HEK293T (cell line): ENCODE measurements at places on chromosomes 16 and 17.
A peak's percentile ranks its signal among the peaks of the same experiment; 100 is the strongest.

DNA sequence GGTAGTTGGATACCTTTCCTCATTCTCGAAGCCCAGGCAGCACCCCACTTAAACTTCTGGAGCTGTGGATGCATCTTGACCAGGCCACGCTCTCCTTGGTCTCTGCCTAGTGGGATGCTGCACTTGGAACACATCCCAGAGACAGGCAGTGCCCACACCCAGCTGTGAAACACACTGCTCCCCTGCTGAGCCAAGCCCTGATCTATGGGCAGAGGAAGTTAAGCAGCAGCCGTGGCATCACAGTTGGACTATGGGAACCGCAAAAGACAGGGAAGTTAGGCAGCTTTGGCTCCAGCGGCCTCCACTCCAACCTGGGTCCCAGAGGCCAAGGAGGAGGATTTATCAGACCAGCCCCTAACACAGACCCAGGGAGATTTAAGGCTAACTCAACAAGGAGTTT is 284.8 kb upstream of the CCL2 start:
- DNase-seq, result no peak

- no peak for DNase-seq
These were observed 73.1 kb upstream of the AXIN2 start for GRCh38 chr17:65634533-65634932.

DNA sequence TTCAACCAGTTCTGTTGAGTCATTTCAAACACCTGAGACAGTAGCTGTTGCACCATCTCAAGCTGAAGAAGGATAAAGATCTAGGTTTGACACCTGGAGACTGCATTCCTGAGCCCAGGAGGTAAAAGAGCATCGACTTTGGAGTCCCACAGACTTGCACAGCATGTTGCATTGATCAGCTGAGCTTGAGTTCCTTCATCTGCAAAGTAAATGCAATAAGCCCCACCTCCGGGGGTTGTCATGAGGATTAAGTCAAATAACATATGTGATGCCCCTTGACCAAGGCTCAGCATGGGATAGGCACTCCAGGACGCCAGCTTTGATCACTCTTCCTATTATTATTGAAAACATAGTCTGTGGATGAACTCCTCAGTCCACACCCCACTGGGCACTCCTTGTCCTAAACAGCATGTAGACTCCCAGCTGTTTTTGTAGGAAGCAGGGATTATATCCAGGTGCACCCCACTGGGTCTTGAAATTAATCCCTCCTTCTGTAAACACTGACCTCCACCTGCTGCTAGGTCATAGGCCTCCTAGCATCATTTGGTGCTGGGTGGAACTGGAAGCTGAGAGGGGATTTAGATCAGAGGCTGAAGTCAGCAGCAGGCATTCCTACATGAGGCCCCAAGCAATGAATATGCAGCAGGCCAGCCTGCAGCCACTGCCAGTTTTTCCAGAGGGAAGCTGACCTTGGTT is 259.0 kb downstream of the HS3ST4 start:
- no peak for DNase-seq

GRCh38 chr17:59800530-59800942 is 92.2 kb downstream of the TUBD1 start:
- no peak for DNase-seq

GRCh38 chr16:65961476-65962143 is 404.9 kb upstream of the CDH5 start:
- DNase-seq, result no peak

DNA sequence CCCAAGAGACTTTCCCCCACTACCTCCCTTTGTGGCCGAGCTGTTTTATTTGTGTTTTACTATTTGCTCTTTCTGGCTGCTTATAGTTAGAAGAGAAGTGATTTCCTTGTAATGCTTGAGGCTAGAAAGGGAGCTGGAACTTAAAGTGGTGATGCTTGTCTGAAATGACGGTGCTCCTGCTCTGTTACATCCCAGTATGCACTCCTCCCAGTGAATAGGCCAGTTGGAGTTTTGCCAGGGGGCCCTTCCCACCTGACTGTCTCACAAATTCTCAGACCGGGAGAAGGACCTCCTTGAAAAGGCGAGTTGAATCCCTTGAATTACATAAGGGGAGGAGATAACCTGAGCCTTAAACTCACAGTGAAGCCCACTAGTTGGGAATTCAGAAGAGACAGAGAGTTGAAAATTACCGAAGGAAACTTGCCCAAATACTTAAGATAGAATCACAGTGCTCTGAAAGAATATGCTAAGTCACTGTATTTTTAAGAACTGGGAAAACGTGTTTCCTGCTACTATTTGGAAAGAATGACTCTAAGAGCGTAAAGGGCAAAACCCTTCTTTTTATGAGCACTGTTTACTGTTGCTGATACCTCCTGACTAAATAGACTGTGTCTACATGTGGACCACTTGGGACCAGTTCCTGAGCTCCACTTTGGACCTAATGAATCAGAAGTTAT is 84.7 kb upstream of the CLEC3A start:
- no peak for DNase-seq

DNA sequence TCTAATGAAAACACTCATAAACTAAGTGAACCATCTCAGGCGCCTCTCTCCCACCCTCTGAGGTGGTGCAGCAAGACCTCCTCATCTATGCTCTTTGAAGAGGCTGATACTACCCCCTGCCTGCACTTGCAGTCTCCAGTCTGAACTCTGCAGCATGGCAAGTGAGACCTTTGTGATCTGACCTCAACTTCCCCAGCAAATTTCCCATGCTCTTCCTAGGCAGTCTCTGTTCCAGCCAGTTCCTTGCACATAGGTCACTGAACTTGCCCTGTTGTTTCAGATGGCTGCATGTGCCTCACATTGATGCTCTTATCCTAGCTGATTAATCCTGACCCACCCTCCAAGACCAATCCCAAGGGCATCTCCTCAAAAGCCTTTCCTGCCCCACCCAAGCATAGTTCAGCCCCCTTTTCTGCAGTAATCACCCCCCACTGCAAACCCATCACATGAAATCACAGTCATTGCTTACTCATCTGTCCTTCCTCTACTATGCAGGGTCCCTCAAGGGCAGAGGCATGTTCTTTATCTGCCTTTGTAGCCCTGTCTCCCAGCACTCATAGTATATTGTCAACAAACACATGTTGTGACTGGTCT is 42.0 kb downstream of the TBX21 start:
- no peak for DNase-seq

GRCh38 chr17:54864636-54865356 is 35.9 kb upstream of the TOM1L1 start:
- DNase-seq, result no peak

- DNase-seq, result no peak
These were observed 195.2 kb upstream of the CHMP6 start for GRCh38 chr17:80796430-80796861.

GRCh38 chr17:34990921-34991365 is 10.6 kb downstream of the LIG3 start:
- DNase-seq, result no peak

DNA sequence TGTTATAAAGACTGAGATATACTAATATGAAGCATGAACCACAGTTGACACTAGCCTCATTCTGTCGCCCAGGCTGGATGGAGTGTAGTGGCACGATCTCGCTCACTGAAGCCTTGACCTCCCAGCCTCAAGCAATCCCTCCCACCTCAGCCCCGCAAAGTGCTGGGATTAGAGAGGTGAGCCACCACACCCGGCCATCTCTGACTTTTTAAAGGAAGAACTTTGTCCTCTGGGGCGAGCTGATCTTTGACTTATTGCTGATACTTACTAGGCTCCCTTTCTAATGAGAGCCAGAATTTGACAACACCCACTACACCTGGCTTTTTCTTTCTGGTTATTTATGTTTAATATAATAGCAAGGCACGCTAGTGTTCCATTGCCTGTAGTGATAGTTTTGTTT is 57.2 kb downstream of the CLEC16A start:
- DNase-seq, result no peak

DNA sequence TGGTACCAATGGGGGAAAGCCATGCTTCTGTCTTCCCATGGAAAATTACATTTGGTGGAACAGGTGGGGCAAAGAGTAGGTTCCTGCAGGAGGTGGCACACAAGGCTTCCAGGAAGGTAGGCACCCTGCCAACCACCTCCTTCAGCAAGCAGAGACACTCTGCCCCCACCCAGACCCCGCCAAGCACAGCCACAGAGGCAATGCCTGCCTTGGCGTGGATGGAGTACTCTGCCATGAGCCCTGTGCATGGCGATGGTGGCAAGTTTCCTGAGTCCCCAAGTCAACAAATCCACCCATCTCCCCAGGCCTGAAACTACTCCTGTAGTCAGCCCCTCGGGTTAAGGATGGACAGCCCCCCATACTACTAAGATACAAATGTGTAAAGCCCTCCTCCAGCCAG is 119.2 kb upstream of the GNAO1 start:
- DNase-seq, result no peak

- DNase-seq, result no peak
These were observed 668 bp downstream of the JUP start for GRCh38 chr17:41785859-41786226.

DNA sequence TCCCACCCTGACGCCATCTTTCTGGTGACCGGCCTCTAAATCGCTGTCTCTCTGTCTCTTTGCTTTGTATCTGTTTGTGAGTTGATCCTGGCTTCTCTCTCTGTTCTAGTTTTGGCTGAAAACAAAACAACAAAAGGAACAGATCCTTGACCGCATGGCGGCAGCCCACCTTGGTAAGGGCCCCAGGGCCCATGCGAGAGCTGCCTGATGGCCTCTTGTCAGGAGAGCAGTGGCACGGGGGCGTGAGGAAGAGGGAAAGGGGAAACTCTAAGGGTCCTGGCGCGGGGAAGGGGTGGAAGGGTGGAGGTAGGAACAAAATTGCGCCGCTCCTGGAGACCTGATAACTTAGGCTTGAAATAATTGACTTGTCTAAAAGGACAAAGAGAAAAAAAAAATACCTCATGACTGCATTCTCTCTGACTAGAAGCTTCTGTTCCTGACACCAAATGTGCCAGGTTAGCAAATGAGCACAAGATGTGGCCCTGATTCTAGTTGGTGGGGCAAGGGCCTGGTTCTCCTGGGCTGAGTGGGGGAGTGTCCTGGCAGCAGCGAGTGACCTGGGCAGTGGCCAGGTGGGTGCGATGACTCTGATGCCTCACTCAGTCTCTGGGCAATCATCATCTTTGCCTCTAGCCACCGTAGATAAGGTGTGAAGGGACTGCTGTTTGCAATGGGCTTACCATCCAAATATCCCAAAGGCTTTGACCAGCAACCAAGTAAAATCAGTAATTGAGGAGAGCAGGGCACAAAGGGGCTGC is 66.0 kb downstream of the YPEL2 start:
- DNase-seq, result no peak

GRCh38 chr16:84423416-84423837 is 55.1 kb downstream of the ATP2C2 start:
- DNase-seq, result peak; percentile 34

- DNase-seq, result no peak
These were observed 7.8 kb downstream of the CBX1 start for GRCh38 chr17:48093341-48094045.

- DNase-seq, result no peak
These were observed 6.9 kb downstream of the SNTB2 start for GRCh38 chr16:69193855-69194254.

DNA sequence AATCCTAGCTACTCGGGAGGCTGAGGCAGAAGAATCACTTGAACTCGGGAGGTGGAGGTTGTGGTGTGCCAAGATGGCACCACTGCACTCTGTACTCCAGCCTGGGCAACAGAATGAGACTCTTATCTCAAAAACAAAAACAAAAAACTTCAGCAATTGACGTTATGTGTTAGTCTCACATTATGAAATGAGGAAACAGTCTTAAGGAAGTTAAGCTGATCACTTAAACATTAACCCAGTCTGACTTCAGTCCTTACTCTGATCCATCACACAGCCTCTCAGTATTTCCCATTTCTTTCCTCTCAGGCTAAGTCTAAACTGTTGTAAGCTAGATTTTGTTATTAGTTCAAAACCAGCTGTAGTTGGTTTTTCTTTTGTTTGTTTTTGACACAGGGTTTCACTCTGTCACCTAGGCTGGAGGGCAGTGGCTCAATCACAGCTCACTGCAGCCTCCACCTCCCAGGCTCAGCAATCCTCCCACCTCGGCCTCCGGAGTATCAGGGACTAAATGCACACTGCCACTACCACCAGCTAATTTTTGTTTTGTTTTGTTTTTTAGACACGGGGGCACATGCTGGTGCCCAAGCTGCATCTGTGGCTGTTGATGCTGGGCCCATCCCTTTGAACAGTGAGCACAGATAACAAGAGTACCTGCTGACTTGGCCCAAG is 6.3 kb downstream of the JPT1 start:
- no peak for DNase-seq

DNA sequence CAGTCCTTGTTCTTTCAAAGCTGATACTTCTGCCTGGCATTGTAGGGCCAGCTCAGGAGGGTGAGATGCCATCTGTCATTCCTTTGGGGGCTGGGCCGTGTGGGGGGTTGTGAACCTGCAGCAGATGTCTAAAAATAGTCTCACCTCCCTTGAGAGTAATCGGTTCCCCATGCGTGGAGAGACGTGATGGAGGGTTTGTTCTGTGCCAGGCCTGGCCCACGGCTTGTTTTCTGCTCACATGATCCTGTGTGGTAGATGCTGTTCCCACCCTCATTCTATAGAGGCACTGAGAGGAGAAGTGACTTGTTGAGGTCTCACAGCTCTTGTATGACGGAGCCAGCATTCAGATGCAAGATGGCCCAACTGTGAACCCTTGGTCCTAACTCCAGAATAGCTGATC is 4.6 kb downstream of the IRF8 start:
- DNase-seq, result no peak

DNA sequence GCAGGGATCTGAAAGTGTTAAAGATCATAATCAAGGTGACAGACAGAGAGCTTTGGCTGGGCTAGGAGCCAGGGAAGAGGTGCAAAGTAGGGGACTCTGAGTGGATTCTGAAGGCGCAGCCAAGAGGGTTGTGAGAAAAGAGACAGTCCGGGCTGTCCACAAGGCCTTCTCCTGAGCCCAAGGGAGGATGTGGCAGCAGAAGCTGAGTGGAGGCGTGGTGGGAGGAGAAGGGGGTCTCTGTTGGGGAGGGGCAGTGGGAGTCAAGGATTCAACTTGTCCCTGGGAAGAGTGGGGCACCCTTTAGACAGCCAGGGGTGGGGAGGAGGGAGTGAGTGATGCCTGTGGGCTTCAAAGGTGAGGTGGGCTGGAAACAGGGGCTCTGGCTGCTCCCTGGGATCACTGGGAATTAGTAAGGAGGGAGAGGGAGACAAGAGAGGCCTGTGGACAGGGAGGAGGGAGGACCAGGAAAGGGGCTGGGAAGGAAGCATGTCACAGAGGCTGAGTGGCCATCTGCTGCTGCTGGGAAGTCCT is 10.6 kb downstream of the CES1 start:
- DNase-seq, result no peak

GRCh38 chr16:19901164-19901563 is 16.5 kb upstream of the GPRC5B start:
- no peak for DNase-seq

GRCh38 chr16:69270831-69271230 is 40.3 kb upstream of the VPS4A start:
- DNase-seq, result no peak

- peak; percentile 74 for DNase-seq
These were observed 43.4 kb upstream of the CRHR1 start for GRCh38 chr17:45740553-45741330.

- DNase-seq, result no peak
These were observed 497.9 kb downstream of the XYLT1 start for GRCh38 chr16:16972831-16973230.

- no peak for DNase-seq
These were observed 67.4 kb downstream of the MYO18A start for GRCh38 chr17:29112771-29113295.

GRCh38 chr16:85612801-85613603 is at the start of gene GSE1:
Gene GSE1, plus strand, starts transcription at chr16:85613322. Its CDS starts 70 bp downstream, at chr16:85613392.
- peak; percentile 81 for DNase-seq

GRCh38 chr17:49925921-49926320 is 43.1 kb upstream of the DLX4 start:
- DNase-seq, result no peak

- no peak for DNase-seq
These were observed 76.6 kb upstream of the PLCG2 start for GRCh38 chr16:81702506-81702905.
